ENCODE measurements at places on chromosomes 2 and 18.

- no peak for DNase-seq
Observed at GRCh38 chr2:237488901-237489860, 2.1 kb downstream of the MLPH start.

GRCh38 chr18:48991676-48992075, 40.9 kb upstream of the SMAD7 start:
- no peak for DNase-seq

- DNase-seq: no peak
Observed at GRCh38 chr2:176562359-176563078, 293.3 kb downstream of the MTX2 start.

- no peak for DNase-seq
Observed at GRCh38 chr2:127516041-127516762, 10.1 kb downstream of the IWS1 start.

- DNase-seq: no peak
Observed at GRCh38 chr2:152602750-152603149, 114.5 kb downstream of the PRPF40A start.

GRCh38 chr2:83516503-83516902, 942.6 kb downstream of the SUCLG1 start:
- no peak for DNase-seq

- DNase-seq: no peak
Observed at GRCh38 chr2:55779459-55780421, 86.1 kb upstream of the PNPT1 start.

- no peak for DNase-seq
Observed at GRCh38 chr18:3592864-3593263, 142.9 kb downstream of the TGIF1 start.

DNA sequence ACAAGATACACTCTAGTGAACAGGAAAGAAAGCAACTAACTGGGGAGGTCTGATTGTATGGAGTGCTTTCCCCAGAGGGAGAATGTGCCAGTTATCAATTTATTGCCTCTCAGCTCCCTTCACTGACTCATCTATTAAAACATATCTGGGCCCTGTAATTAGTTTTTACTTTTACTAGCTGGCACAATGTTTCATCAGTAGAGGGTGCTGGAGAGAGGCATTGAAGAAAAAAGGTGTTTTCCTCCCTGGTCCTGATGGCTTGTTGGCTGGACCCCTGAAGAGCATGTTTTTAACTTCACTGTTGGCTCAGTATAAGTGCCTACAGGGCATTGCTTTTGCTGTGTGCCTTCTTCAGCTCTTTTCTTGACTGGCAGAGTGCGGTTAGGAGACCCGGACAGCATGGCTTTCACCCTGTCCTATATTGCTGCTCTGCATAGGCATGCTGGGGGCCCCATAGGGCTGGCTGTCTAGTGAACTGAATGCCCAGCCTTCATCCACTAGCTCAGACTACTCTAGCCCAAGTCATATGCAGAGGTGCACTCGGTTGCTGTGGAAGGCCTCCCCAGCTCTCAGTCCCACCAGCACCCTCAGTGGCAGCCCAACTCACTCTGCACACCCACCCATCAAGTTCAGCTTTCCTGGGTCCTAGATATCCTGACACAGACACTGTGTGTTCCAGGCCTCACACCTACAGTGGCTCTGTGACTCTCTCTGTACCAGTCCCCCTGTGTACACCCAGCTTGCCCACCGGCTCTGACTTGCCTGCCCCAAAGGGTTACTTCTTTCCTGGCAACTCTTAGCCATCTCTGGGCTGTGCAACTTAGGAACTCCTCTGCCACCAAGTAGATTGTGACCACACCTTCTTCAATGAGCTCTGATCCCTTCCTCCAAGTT, 62.3 kb upstream of the ACYP2 start:
- no peak for DNase-seq

- no peak for DNase-seq
Observed at GRCh38 chr18:79737426-79737825, 57.8 kb downstream of the CTDP1 start.

DNA sequence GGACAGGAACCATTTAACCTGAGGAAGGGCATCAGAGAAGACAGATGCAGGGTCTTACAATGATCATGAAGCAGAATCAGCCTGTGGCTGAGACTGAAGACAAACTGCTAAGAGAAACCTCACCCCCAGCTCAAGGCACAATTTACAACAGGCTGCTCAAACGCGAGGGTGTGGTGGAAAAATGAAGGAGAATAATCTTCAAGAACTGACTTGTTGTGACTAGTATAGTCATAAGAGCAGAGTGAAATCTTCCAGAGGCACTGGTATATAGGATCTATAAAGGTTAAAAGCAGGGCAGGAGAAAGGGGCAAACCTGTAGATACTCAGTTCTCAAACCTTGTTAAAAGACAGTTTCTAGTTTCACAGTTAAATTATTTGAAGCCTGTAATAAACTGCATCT, 1155.8 kb upstream of the TMEFF2 start:
- DNase-seq: no peak

GRCh38 chr2:222561817-222562645, 93.9 kb downstream of the FARSB start:
- peak; percentile 10 for DNase-seq

GRCh38 chr18:51425889-51426288, 228.4 kb upstream of the MEX3C start:
- DNase-seq: no peak

- DNase-seq: peak; percentile 12
Observed at GRCh38 chr18:74290794-74291471, 830 bp downstream of the CYB5A start.

DNA sequence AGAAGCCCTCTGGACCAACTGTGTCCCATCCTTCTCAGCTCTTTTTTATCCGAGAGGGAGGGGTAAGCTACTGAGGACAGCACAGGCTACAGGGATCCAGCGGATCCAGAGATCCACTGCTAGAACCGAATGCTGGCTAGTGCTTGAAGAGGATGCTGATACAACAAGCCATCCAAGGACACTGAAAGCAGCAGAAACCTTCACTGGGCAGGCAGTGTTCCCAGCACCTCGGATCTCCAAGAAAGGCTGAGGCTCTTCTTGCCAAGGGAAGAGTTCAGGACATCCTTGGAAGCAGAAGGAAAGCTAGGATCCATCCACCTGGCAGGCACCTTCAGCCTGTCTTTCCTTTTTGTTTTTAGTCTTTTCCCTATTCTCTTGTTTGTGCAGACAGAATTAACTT, 13.2 kb upstream of the FHOD3 start:
- no peak for DNase-seq

GRCh38 chr2:173415431-173416381, 61.0 kb downstream of the CDCA7 start:
- DNase-seq: no peak

GRCh38 chr2:1591461-1591770, 152.9 kb downstream of the PXDN start:
- no peak for DNase-seq

DNA sequence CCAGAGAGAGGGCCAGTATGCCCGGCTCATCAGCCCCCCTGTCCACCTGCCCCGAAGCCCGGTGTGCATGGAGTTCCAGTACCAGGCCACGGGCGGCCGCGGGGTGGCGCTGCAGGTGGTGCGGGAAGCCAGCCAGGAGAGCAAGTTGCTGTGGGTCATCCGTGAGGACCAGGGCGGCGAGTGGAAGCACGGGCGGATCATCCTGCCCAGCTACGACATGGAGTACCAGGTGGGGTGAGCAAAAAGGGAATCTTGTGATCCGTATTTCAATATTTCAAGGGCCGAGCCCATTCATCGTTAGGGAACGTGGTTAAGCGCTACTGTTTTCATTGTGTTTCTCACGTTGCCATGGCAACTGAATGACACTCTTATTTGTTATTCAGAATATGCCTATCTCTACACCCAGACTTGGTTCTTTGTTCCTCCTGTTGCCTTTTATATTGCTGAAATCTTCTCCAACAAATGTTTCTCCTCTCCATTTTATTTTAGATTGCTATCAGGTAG, 81.5 kb downstream of the NRP2 start:
- DNase-seq: no peak

- DNase-seq: no peak
Observed at GRCh38 chr2:178783889-178784288, 23.3 kb downstream of the TTN start.

- peak; percentile 86 for DNase-seq
Observed at GRCh38 chr2:176001916-176002687, at the start of gene LNPK. Gene LNPK, minus strand, starts transcription at chr2:176002267. Its CDS starts 6,683 bp downstream, at chr2:175995584.

DNA sequence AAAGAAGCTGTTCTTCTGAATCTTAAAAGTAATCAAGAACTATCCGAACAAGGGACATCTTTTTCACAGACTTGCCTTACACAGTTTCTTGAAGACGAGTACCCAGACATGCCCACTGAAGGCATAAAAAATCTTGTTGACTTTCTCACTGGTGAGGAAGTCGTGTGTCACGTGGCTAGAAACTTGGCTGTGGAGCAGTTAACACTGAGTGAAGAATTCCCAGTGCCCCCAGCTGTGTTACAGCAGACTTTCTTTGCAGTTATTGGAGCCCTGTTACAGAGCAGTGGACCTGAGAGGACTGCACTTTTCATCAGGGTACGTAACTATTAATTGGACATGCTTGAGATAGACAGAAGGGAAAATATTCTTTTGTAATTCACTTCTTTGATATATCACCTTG, 2.4 kb downstream of the MRPL44 start:
- DNase-seq: no peak

- peak; percentile 4 for DNase-seq
Observed at GRCh38 chr18:23689616-23690504, 607 bp downstream of the LAMA3 start.

GRCh38 chr2:120291401-120292311, 39.0 kb downstream of the RALB start:
- DNase-seq: no peak

DNA sequence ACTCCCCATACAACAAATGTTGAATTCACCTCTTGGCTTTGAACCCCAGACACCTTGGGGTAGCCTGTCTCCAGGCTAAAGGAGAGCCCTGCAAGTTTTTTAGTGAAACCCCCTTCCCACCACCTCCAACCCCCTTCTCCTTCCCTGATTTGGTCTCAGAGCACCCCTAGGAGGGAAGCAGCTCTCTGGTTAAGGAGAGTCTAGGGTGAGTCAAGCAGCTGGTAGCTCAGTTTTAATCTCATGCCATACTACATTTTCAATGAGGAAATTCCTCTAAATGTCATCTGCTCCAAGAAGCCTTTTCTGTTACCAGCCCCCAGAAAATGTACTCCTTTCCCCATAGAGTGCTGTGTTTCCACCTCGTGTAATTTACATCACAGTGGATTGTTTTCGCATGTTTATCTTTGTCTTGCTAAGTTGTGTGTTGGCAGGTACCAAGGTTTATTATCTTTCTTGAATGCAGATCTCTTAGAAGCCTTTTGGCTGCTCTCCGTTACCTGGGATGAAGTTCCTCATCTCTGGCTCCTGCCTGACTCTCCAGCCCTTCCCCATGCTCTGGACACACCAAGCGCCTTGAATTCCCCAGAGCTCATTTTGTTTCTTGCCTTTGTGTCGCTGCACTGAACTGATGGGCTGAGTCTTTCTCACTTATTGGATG, 82.2 kb downstream of the ASAP2 start:
- DNase-seq: no peak

DNA sequence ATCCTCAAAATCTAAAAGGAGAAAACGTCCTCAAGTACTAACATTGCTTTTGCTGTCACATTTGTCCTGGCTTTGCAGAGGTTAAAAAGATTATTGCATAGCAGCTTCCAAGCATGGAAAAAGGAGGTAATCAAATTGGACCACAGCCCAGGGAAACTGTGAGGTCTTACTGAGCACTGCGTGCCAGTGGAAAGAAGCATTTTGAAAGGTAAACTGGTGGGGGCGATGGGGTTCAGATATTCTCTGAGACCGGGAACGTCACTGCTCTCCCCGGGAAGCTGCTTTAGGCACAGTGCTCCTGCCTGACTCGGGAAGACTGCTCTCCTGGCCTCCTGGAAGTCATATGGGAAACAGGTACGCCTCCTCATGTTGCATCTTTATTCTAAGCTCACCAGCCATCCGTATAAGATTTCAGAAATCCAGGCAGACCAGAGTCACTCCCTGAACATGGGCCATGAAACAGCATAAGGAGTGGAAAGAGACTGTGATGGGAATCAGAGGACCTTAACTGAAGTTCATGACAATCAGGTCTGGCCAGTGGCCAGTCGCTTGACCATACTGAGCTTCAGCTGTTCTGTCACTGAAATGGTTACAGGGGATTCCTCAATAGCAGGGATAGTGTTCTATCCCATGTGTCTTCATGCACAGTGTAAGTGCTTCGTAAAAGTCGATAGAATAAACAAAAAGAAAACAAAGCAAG, 284.1 kb downstream of the TRIB2 start:
- no peak for DNase-seq

DNA sequence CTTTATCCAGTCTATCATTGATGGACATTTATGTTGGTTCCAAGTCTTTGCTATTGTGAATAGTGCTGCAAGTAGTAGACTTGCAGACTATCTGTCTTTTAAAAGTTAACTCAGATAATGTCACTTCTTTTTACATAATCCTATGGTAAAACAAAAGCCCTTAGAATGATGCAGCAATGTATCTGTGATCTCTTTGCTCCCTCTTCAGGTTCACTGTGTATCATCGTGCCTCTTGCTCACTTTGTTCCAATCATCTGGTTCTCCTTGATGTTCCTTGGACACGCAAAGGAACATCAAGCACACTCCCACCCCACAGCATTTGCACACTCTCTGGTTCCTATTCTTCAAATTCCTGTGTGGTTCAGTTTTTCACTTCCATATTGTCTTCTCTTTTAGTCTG, 472.5 kb upstream of the ZNF804A start:
- DNase-seq: no peak

GRCh38 chr2:236572482-236572881, 2.9 kb downstream of the ACKR3 start:
- DNase-seq: no peak

DNA sequence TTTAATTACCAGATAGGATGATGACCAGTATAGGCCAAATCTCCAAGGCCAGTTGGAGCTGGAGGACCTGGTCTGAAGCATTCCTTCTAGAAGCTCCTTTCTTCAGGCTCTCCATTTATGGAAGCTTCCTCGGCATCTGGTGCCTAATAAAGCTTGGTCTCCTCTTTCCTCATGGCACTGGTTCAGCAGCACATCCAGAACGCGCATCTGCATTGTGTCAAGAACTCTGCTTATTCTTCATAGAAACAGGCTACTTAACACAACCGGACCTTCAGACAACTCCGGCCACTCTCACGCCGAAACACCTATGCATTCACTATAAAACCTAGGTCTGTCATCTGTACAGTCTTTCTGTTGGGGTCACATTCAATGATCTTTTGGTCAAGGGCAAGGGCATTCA, 99.8 kb downstream of the COL6A3 start:
- no peak for DNase-seq
